Breast epithelium (tissue), 4 donors: ENCODE measurements at places on chromosomes 2 and 18. TPM values are rescaled to one million over a fixed set of nuclear protein-coding genes. Genes with fewer than 3 reads are reported as not detected.

Gene DQX1
- total RNA-seq = not detected

- no peaks in the 10 kb centered on the region for H3K4me1 ChIP-seq
- no peaks in the 10 kb centered on the region for H3K27me3 ChIP-seq
- peak overlapping the region; percentile 13 for H3K27ac ChIP-seq
- H3K4me3 ChIP-seq = no peak overlapping the region
- no peaks in the 10 kb centered on the region for H3K36me3 ChIP-seq
Observed at GRCh38 chr2:236785611-236786057, 216.0 kb downstream of the ACKR3 start.

Gene SERPINB13
- total RNA-seq = not detected

- H3K4me1 ChIP-seq = no peaks in the 10 kb centered on the region
- H3K27ac ChIP-seq = no peak overlapping the region
- H3K4me3 ChIP-seq = no peak overlapping the region
- no peaks in the 10 kb centered on the region for H3K36me3 ChIP-seq
Observed at GRCh38 chr2:237876061-237876526, 16.7 kb downstream of the RAMP1 start.

DNA sequence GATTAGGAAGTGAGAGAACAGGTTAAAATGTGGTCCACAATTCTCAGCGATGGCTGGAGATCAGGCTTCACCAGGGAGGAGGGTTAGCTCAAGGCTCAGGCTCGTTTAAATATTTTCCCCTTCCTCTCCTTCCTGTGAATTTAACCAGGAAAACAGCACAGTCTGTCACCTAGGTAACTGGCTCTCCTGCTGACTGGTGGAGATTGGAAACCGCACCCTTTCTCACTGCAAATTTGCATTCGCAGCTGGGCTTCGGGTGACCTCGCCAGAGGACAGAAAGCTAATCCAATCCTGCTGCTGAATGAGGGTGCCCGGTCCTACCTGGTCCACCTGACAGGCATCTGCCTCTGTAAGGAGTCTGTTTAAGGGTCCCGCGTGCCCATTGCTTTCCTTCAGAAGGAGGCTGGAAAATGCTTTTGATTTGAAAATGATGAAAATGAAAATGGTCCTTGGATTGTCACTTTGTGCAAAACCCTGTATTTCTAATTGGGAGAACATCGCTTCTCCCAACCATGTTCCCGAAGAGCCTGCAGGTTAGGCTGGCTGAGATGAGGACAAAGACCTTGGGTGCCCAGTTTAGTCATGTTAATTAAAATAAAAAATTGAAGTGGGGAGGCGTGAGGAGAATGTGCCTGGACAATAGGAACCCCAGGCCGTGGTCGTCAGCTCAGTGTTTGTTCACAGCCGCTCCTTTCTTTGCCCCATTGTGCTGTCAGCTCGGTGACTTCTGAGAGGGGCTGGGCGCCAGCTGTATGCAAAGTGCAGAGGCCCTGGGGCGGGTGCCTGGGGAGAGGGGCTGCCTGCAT lies 43.4 kb upstream of the MTCL1 start:
- no peak for DNase-seq
- H3K27ac ChIP-seq = no peak overlapping the region
- H3K4me3 ChIP-seq = no peak overlapping the region
- no peaks in the 10 kb centered on the region for H3K36me3 ChIP-seq
- no peaks in the 10 kb centered on the region for H3K4me1 ChIP-seq

GRCh38 chr2:99841749-99842148 lies 300.6 kb downstream of the AFF3 start:
- no peaks in the 10 kb centered on the region for H3K4me1 ChIP-seq
- H3K36me3 ChIP-seq = no peaks in the 10 kb centered on the region
- no peak overlapping the region for H3K27ac ChIP-seq
- DNase-seq = no peak

Gene DPP10
- total RNA-seq = 0.33 TPM

GRCh38 chr2:11406958-11407381 lies 59.0 kb downstream of the E2F6 start:
- H3K27me3 ChIP-seq = no peaks in the 10 kb centered on the region
- no peaks in the 10 kb centered on the region for H3K36me3 ChIP-seq
- peak overlapping the region; percentile 73 for H3K27ac ChIP-seq

Gene DNER
- total RNA-seq = 1.3 TPM

Gene ESPNL
- total RNA-seq = 0.15 TPM

Gene EVA1A
- total RNA-seq = 10.4 TPM

- no peak overlapping the region for H3K4me3 ChIP-seq
- no peaks in the 10 kb centered on the region for H3K27me3 ChIP-seq
- DNase-seq = no peak
- no peaks in the 10 kb centered on the region for H3K4me1 ChIP-seq
- H3K27ac ChIP-seq = no peak overlapping the region
Observed at GRCh38 chr2:62029910-62030309, 124.4 kb downstream of the COMMD1 start.

- no peak for DNase-seq
- no peaks in the 10 kb centered on the region for H3K27me3 ChIP-seq
- H3K4me1 ChIP-seq = no peaks in the 10 kb centered on the region
Observed at GRCh38 chr2:175457895-175458448, 276.5 kb upstream of the ATP5MC3 start.
